ENCODE measurements at places on chromosomes 2 and 18.

- no peak for DNase-seq
Measured at GRCh38 chr18:67692811-67693210, 176.3 kb upstream of the DSEL start.

DNA sequence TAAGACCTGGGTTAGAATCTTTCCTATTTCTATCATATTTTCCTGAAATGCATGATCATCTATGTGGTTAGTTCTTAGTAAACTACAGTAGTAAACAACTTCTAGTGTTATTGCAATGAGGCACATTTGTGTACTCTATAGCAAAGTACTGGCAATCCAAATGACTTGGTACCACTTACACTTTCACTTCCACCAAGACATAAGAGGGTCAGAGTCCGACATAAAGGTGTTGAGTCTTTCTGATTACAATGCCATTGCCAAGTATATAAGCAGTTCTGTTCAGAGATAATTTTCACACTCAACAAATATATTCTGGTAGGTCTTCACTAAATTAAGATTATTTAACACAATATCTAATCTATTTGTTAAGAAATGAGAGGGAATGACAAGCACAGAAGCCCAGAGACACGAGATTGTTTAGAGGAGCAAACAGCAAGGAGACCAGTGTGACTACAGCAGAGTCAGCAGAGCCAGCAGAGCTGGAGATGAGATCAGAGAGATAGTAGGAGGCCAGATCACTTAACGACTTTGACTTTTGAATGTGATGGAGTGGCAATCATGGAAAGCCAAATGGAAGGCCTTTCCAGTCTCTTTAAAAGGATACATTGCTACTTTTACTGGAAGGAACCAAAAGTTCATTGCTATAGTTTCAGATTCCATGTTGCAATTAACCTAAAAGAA lies 27.5 kb downstream of the SOS1 start:
- peak; percentile 18 for DNase-seq

GRCh38 chr2:18784245-18784644 lies 194.9 kb upstream of the NT5C1B start:
- DNase-seq, result no peak

DNA sequence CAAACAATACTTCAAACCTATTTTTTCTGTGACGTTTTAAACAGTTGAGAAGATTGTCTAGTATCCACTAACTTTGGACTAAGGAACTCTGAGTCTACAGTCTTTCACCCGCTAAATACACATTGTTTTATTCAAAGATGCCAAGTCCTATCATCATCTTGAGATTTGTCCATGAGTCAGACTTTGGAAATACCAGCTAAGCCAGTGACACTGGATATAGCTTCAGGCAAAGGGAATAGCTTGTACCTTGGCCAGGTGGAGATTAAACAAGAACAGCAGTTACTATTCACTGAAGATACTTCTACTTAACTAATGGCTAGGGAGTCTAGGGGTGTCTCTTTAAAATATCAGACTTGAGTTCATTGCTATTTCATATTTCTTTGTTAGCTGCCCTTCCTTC lies 137.5 kb downstream of the COMMD1 start:
- no peak for DNase-seq

DNA sequence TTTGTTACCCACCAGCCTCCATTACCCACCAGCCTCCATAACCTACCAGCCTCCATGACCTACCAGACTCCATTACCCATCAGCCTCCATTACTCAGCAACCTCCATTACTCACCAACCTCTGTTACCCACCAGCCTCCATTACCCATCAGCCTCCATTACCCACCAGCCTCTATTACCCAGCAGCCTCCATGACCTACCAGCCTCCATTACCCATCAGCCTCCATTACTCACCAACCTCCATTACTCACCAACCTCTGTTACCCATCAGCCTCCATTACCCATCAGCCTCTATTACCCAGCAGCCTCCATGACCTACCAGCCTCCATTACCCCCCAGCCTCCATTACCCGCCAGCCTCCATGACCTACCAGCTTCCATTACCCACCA lies 133.3 kb upstream of the HS6ST1 start:
- no peak for DNase-seq

- DNase-seq, result no peak
Measured at GRCh38 chr18:32899819-32900218, 127.0 kb upstream of the KLHL14 start.

DNA sequence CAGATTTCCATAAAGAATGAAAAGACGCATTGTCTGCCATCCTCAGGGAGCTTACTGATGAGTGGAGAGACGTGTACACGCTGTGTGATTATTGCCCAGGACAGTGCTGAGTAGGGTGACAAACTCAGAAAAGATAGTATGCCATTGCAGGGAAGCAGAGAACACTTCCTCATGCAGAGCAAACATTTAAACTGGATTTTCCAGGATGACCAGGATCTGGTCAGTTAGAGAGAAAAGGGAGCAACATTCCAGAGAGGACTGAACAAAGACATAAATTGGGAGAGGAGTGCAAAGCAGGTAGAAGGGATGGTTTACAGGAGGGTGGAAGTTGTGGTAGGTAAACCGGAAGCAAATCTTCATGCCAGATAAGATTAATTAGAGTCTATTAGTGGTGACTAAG lies 2.3 kb downstream of the SLC9A2 start:
- no peak for DNase-seq

GRCh38 chr2:30777661-30778505 lies 29.4 kb downstream of the CAPN13 start:
- DNase-seq, result no peak

GRCh38 chr2:135890835-135891234 lies 14.6 kb upstream of the MCM6 start:
- no peak for DNase-seq

DNA sequence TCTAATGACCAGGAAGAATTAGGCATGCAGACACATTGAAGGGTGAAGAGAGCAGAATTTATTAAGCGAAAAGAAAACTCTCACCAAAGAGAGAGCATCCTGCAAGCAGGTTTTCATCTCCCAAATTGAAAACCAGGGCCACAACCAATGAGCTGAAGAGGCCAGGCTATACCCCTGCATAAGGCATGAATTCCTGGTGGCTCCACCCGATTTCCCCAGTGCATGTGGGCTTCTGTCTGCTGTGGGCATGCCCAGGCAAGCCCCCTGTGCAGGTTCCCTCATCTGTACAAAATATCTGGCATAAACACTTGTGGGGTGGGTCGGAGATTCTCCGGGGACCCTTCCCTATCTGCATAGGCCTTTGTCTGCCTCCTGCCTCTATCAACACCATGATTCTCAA lies 621.6 kb upstream of the LRRTM1 start:
- DNase-seq, result no peak

DNA sequence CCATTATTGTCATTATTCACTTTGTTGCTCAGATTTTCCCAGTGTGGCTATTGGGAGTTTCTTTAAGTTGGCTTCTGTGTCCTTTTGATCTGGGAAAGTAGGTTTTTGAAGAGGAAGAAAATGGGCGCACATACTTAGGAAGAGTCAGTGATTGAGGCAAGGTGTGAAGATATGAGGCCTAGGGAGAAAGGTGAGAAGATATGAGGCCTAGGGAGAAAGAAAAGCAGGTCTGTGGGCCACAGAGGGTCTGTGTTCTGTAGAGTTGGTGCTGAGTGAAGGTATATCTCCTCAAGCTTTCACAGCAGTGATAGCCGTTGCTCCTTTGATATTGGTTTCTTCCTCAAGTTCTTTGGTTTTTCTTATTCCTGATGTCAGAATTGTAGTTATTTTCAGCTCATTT lies 126.2 kb downstream of the AGPS start:
- no peak for DNase-seq

DNA sequence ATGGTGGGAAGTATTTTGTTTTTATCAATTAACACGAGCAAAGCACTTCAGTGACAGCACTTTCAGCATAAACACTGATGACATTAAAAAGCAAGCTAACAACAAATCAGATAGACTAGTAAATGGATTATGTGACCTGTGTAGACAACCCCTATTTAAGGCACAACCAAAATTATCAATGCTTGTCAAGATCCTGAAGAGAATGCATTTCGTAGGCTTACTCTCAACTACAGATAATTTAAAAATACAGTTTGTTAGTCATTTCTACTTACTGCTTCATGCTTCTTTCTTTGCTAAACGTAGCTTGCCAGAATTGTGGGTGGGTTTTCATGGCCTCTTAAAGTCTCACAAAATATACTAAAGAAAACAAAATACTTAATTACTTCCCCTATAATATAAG lies 3.4 kb downstream of the CSRNP3 start:
- no peak for DNase-seq

DNA sequence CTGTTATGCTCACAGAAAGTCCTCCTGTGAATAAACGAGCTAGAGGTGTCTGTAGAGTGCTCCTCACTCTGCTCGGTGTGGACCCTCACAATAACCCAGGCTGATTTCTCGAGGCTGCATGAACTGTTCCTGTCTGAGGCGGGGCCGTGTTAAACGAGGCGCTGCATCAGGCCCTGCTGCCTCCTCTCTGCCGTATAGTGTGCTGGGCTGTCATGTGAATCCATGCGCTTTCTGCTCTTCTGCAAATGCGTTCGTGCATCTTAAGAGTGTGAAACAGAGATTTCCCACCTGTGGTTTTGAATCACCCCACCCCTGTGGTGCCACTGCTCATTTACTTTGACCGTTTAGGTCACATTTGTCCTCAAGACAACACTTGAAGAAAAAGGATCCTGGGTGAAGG lies 26.2 kb downstream of the TRAF3IP1 start:
- no peak for DNase-seq

DNA sequence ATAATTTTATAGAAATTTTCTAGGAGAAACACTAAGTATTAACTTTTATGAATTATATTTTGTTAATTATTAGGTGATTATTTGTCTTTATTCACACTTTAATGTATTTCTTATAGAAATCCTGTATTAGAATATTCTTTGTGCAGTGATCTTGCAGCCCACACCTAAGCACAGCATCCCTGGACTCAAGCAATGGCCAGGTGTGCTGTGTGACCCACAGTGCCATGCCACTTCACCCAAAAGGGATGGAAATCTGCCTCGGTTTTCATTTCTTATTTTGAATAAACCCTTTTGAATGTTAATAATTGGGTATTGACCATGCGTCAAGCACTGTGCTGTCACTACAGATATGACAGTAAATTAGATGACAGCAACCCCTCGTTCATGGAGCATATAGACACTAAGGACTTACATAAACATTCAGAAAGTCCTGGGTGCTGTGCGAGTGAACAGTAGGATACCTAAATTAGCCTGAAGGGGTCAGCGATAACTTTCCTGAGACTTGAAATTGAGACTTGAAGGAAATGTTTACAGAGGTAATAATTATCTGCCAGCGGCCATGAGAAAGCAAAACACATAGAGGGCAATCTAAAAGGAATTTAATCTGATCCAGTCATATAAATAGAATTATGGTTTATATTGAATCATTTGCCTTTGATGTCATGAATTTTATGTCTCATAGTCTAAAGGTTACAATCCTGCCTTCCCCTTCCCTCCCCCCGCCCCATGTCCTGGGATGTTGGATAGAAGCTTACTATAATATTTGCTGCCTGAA lies 52.7 kb upstream of the CALCRL start:
- no peak for DNase-seq

DNA sequence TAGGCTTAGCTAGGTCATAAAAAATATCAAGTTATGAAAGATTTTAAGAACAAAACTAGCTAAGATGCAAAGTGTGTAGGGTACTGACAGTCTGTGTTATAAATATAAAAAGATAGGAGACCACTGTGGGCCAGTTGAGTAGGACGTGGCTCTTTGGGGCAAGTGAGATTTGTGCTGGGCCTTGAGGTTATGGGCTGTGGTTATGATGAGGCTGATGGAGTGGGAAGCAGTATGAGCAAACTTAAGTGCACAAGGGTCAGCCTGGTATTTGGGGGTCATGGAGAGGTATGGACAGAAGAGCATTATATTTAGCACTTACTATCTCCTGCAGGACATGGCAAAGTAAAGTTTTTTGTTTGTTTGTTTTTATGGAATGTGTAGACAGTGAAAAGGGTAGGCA lies 70.1 kb downstream of the SETBP1 start:
- no peak for DNase-seq

DNA sequence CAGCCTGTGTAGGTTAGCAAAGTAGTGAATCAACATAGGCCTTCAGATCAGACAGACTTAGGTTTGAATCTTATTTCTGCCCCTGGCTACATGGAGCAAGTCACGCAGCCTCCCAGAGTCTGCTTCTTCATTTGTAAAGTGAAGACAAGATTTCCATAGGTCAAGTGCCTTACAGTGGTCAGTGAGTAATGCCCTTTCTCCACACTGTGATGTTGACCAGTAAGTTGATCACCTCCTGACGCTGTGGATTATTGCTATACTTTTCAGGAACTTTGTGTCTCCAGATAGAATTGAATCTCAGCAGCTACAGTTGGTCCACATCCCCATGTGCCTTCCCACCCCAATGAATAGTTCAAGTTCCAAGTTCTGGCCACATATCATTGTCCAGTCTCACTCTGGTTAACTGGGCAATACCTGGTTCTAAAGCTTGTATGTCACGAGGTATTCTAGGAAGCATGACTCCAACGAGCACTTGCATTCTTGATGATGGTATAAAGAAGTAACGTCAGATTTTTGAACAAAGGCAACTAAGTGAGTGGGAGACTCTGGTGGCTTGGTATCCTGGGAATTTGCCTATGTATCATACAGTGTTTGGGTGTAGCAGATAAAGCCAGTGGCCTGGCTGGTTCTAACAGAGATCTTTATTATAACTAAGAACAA lies 2.1 kb upstream of the CLIP4 start:
- DNase-seq, result no peak
